ENCODE measurements at places on chromosomes 2 and 18.

GRCh38 chr18:68275616-68276015 is 439.3 kb downstream of the TMX3 start:
- DNase-seq: no peak

GRCh38 chr2:141186413-141187074 is 944.3 kb downstream of the LRP1B start:
- DNase-seq: no peak

DNA sequence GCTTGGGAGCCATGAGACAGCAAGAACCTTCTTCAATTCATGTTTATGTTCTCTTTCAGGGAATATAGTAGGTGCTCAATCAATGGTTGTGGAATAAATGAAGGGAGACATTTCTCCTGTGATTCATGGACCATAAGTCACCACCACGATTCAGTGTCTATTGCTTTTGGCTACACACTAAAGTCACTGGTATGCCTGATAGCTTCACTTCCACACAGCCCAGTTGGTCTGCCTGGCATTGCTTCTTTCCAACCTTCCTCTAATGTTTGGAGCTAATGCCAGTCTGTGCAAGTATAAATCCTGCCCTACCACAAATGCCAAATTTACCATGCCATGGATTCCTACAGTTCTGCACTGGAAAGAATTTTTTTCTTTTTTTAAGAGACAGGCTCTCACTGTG is 1.3 kb upstream of the CXCR1 start:
- DNase-seq: no peak

- DNase-seq: no peak
These were observed 37.7 kb downstream of the ANKRD12 start for GRCh38 chr18:9174302-9174701.

GRCh38 chr2:217055624-217056023 is 195.8 kb upstream of the TNP1 start:
- DNase-seq: no peak

Data from activated CD8-positive, alpha-beta memory T cell treated with anti-CD3 and anti-CD28 coated beads for 1 hour (primary cell).